Activated CD4-positive, alpha-beta T cell treated with anti-CD3 and anti-CD28 coated beads, Interleukin-2, Interleukin-6, amounts not matched to agents 100 ng/mL and 50 ng/mL, durations not matched to agents 16 hours and 8 hours (primary cell): ENCODE measurements at places on chromosomes 2 and 18.

DNA sequence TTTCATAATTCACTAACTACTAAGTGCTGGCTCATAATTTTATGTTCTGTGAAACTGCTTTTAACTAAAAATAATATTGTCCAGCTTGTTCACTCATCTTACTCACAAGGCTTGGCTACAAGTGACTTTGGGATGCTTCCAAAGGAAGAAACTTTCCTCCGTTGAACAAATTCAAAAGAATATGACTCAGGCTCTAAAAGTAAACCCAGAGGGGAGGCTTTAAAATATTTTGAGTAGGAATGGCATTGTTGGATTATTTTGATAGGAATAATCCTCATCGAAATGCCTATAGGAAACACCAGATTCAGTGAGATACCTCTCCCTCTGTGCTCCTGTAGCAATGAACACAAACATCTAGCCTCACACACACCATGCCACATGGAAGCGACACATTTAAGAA, 25.2 kb upstream of the TLK1 start:
- no peak for DNase-seq

GRCh38 chr18:62999921-63000320, 284.6 kb downstream of the PHLPP1 start:
- DNase-seq: no peak

DNA sequence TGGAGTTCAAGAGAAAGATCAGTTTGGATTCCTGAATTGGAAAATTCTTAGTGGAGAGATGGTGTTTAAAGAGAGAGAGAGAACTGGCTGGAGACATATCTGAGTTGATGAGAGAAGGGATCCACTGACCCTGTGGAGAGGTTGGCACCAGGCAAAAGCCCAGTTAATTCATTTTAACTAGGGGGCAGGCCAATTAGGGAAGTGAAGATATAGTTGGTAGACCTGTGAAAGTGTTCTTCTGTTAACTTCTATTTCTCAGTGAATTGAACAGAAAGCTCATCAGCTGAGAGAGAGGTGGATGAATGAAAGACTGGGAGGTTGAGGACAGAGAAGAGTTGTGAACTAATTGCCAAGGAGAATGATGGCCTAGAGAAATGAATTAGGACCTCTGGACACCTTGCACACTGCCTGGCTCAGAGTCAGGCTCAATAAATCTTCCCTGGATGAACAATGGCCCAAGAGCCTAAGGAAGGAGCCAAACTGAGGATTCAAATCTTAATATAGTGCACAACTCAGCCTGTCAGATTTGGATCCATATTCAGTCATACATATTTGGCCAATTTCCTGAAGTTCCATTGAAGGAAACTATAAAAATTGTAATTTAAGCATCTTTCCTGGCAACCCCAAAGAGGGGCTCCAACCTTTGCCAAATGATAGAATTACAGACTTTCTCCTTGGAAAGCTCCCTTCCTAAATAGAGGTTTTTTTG, 82.2 kb upstream of the RMDN2 start:
- DNase-seq: no peak

DNA sequence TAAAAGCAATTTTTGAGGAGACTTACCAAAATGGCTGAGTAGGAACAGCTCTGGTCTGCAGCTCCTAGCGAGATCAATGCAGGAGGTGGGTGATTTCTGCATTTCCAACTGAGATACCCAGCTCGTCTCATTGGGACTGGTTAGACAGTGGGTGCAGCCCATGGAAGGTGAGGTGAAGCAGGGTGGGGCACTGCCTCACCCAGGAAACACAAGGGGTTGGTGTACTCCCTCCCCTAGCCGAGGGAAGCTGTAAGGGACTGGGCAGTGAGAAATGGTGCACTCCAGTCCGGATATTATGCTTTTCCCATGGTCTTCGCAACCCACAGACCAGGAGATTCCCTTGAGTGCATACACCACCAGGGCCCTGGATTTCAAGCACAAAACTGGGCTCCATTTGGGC, 419.0 kb downstream of the NUP35 start:
- no peak for DNase-seq

DNA sequence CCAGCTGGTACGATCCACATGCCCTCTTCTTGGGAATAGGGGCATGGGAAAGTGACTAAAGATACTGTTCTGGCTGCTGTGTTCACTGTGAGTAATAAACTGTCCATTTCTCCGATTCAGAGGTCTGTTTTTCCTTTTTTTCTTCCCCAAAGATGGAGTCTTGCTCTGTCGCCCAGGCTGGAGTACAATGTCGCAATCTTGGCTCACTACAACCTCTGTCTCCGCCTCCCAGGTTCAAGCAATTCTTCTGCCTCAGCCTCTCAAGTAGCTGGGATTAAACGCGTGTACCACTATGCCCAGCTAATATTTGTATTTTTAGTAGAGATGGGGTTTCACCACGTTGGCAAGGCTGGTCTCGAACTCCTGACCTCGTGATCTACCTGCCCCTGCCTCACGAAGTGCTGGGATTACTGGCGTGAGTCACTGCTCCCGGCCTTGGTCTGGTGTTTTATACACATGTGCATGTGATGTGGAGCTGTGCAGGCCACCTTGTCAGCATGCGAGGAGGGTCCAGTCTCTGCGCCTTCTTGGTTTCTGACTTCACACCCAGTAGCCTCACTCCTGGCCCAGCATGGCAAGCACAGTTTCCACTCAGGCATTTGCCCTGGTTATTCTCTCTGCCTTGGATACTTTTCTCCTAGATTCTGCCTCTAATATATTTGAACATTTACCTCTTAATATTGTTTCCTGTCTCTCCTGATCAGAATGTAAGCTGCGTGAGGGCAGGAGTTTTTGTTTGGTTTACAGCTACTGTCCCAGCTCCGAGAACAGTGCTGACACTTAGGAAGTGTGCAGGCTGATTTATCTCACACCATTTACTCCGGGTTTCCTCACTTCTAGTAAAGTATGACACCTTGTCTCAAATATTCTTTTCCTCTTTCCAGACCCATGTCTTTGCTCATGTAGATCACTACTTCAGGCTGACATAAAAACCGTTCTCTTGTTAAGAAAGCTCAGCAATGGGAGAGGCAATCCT, 19.7 kb downstream of the PTPN18 start:
- DNase-seq: no peak
